ENCODE measurements at places on chromosomes 2 and 18. TPM values are rescaled to one million over a fixed set of nuclear protein-coding genes. Genes with fewer than 3 reads are reported as not detected.

DNA sequence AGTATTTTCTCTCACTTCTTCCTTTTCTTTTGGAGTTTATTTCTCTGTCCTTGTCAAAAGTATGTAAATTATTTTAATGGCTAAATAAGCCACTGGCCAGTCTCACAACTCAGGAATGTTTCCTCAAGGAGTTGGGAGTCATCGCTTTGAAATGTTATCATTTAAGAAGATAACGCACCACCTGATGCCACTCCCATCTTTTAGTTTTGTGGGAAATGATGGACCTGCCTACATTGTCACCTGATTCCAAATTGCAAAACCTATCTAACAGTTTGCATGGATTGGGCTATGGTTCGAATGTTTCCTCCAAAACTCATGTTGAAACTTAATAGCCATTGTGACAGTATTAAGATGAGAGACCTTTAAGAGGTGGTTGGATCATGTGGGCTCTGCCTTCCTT lies 32.4 kb upstream of the PPM1B start:
- DNase-seq: no peak

DNA sequence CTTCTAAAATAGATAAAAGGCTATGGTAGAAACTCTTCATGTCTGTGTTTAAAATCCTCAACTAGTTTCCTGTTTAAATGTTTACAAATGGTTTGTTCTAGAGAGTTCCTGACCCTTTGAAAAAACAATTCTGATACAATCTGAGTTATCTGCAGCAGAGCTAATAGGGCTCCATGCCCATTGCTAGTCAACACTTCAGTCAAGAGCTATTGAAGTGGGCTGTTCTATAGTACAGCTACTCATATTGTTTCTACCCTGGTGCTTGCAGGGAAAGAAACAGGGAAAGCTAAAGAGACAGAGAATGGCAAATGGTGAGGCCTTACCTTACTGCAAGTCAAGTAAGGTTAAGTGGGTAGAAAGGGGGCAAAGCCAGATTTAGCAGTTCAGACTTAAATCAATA lies 112.3 kb upstream of the CAVIN2 start:
- no peak for DNase-seq

DNA sequence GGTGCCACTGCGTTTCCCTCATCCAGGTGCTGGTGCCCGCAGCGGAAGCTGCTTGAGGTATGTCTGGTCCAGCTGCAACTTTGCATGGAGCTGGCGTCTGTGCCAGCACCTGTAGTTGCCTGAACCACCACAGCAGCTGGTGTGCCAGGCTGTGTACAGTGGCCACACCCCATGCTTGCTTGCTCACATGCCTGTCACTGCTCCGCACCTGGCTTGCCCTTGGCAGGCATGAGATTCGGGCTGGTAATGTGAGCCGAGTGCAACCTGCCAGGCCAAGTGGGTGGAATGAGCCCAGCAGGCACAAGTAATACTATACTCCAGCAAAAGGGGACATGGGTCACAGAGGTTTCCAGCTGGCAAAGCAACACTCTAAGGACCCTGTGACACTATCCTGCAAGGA lies 1123.3 kb upstream of the ACVR2A start:
- DNase-seq: no peak

The ERBB4 gene
- total RNA-seq: 17.9 TPM

DNA sequence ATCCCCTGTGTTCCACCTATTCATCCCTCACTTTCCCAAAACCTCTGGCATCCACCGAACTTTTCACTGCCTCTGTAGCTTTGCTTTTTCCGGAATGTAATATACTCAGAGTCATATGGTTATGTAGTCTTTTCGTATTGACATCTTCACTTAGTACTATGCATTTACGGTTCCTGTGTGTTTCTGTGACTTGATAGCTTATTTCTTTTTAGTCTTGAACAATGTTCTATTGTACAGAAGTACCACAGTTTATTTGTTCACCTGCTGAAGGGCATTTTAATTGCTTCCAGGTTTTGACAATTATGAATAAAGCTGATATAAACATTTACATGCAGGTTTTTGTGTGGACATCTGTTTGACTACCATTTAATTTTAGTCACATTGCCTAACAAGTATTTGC lies 154.7 kb upstream of the DOK6 start:
- DNase-seq: no peak

All from left cardiac atrium (tissue), 4 donors.